ENCODE measurements at places on chromosomes 12 and 14.

GRCh38 chr14:38791862-38792261 lies 311.2 kb downstream of the SEC23A start:
- DNase-seq, result no peak

GRCh38 chr14:68580671-68581070 lies 212.2 kb downstream of the ZFP36L1 start:
- DNase-seq, result no peak

- no peak for DNase-seq
These were observed 9.1 kb upstream of the SERPINA1 start for GRCh38 chr14:94397289-94398181.

DNA sequence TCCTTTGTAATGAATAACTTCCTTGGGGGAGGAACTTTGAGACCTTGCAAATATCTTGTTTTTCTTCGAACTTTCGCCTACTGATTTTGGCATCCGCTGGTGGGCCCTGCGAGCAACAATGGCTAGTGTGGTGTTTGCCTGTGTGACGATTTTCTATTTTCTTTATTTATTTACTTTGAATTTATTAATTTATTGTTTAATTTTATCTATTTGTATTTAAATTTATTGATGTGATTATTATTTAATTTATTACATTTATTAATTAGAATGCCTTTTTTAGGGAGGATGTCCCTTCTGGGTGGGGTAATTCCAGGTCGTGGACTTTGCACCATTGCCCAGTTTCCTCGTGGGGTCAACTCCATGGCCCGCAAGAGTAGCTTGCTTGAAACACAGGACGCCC lies 149.7 kb downstream of the ZNF664 start:
- DNase-seq, result no peak

GRCh38 chr14:93122826-93123225 lies 7.1 kb upstream of the ITPK1 start:
- DNase-seq, result no peak

DNA sequence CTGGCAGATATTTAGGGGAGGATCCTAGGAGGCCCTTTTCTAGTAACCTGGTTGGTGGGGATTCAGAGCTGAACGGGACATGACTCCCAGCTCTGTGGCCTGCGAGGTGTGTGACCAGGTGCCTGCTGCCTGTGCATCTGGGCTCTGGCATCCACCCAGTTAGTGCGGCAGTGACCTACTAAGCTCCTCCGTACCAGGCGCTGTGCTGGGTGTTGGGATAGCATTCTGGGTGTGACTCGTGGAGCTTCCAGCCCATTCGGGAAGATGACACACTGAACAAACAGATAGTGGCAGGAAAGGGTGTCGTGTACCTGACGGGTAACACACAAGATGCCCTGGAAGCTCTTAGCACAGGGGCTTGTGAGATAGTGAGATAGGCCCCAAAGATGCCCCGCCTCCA lies 80.9 kb downstream of the ACACB start:
- DNase-seq, result no peak

GRCh38 chr12:90211017-90211416 lies 502.4 kb upstream of the ATP2B1 start:
- DNase-seq, result no peak

- no peak for DNase-seq
These were observed 73.0 kb downstream of the NINJ2 start for GRCh38 chr12:590206-590750.

GRCh38 chr14:68653108-68653507 lies 139.8 kb downstream of the ZFP36L1 start:
- no peak for DNase-seq

DNA sequence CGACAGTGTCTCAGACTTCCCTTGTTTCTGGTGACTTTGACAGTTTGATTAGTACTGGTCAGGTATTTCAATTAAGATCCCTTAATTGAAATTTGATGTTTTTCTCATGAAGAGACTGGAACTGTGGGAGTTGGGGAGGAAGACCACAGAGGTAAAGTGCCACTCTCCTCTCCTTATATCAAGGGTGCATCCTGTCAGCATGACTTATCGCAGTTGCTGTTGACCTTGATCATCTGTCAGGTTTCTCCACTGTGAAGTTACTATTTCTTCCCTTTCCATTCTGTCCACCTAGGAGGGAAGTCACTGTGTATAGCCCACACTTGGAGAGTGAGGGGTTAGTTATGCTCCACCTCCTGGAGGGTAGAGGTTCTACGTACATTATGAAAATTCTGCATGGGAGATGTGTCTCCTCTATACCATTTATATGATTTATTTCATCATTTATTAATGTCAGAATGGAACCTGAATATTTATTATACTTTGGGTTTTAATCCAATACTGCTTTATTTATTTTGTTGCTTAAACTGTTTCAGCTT lies 40.3 kb upstream of the SMOC1 start:
- no peak for DNase-seq

Data from inflammatory macrophage treated with lipopolysaccharide for 4 hours (primary cell).